ENCODE measurements at places on chromosomes 1 and 21.

GRCh38 chr1:82507011-82507410 is 706.3 kb downstream of the ADGRL2 start:
- no peak for DNase-seq

GRCh38 chr1:47443530-47444296 is 5.9 kb downstream of the FOXD2 start:
- peak; percentile 74 for DNase-seq

DNA sequence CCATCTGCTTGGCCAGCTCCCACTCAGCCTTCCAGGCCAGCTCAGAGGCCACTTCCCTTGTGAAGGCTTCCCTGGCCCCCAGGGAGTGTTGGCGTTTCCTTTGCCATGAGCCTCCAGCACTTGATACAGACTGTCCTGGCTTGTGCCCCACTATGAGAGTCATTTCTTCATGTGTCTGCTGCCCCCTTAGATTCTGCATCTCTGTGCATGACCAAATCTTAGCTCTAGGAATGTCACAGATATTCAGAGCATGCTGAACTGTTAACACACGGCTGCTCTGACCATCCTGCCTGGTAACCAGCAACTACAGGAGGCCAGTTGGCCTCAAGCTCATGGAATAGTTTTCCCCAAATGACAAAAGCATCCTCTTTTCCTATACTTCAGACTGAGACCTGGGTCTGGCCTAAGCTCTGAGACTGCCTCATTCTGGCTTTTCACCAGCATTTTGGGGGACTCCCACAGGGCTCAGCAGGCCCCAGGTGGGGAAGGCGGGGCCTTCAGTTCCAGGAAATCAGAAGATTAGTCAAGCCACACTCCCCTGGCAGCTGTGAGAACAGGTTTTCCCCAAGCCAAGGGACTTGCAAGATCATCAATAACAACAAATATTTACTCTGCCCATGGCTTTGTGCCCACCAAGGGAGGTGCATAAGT is 182.6 kb upstream of the EDN2 start:
- DNase-seq: no peak

GRCh38 chr1:90435351-90435750 is 281.8 kb downstream of the BARHL2 start:
- DNase-seq: no peak

DNA sequence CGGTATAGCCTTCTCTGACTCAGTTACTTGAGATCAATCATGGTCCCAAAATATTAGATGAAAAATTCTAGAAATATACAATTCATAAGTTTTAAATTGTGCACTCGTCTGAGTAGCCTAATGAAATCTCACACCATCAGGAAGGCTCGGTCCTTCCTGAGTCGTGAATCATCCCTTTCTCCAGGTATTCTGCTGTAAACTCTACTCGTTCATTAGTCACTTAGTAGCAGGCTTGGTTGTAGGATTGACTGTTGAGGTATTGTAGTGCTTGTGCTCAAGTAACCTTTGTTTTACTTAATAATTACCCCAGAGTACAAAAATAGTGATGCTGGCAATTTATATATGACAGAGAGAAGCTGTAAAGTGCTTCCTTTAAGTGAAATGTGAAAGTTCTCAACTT is 238.7 kb downstream of the OLFM3 start:
- DNase-seq: no peak

GRCh38 chr1:2345297-2346075 is 45.9 kb downstream of the MORN1 start:
- DNase-seq: no peak

DNA sequence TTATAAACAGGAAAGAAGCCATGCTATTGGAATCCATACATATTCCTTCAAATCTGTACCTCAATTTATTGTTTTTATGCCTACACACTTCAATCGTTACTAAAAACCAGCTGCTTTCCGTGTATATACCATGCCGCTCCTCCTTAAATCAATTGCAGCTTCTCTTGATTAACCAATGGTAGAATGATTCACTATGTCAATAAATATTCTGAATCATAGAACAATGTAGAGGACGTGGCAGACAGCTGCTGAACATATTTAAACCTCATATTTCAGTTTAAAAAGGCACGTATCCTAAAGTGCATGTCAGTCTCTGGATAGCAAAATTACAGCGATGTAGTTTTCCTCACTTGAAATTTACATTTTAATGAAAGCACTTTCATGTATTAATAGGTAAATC is 100.4 kb downstream of the MRPL39 start:
- DNase-seq: no peak

DNA sequence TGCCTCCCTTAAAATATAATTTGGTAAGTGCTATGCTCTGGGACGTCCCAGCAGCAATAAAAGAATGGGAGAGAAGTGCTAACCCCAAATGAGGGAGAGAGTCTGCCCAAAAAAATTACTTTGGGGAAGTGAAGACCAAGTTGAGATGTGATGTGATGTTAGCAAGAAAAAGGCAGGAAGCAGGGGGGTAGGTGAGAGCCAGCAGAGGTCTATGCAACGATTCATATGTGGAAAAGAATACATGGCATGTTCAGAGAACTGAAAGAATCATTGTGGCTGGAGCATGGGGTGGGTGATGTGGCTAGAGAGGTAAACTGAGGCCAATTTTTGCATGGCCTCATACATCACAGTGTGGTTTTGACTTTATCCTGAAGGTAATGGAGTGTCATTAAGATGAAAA is 5.6 kb upstream of the CTPS1 start:
- DNase-seq: no peak

- no peak for DNase-seq
These were observed 11.7 kb downstream of the ATP1B1 start for GRCh38 chr1:169118227-169118626.

- DNase-seq: no peak
These were observed 13.6 kb upstream of the FAM89A start for GRCh38 chr1:231053493-231054162.

- no peak for DNase-seq
These were observed 21.4 kb upstream of the SPSB1 start for GRCh38 chr1:9271283-9271682.

DNA sequence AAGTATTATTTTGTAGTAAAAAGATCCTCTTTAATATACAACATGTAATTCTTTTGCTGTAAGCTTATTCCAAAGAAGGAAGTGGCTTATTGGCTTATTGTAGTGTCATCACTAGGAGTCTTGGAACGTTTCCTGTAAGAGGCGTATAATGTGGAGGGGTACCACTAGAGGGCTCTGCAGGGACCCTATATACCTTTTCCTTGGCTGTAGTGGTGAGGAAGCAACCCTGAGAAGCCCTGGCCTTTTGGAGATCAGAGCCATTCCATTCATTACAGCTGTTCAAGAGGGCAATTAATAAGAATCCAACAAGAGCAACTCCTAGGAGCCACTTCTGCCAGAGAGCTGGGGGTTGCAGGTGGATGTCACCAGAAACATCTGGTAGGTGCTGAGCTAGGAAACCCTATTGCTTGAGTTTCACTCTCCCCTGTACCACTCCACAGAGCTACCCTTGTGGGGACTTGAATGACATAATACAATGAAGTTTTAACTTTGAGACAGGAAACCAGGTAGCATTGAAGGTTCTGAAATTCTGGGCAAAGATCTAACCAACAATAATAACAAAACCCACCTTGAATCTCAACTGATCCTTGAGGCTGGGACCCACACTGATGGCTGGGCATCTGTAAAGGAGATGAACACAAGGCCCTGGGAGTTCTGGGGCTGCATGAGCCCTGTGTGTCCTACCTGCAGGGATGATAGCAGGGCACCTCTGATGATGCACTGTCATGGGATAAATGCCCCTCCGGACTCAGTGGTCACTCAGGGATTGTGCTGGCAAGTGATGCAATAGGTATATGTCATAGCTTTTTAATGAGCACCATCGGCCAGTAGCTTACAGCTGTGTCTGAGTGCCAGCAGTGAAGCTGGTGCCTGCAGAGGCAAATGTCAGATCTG is 160.2 kb upstream of the COA6 start:
- no peak for DNase-seq

DNA sequence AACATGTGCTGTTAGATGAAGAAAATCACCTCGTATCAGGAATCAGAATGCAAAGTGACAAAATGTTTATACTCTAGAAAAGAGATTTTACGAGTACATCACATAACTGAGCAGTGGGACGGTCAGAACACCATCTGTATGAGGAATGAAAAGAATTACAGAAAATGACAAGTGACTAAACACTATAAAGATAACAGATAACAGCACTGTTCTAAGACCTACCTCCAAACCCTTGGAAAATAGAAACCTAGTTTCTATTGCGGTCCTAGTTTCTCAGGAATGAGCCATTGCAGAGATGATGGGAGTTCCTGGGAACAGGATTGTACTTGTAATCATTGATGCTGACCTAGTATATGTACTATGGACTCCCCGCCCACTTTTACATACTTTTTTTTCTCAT is 839.4 kb upstream of the ADAMTS5 start:
- DNase-seq: no peak

DNA sequence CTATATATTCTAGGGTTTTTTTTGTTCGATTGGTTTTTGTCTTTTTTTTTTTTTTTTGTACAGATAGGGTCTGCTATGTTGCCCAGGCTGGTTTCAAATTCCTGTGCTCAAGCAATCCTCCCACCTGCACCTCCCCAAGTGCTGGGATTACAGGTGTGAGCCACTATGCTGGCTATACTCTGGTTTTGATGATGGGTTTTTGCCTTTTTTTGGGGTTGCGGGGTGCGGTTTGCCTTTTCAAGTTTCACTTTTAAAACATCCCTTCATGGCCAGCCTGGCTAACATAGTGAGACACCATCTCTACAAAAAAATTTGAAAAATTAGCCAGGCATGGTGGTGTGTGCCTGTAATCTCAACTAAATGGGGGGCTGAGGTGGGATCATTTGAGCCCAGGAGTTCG is 10.0 kb downstream of the KDM5B start:
- DNase-seq: no peak

GRCh38 chr1:226569879-226570547 is 21.4 kb downstream of the STUM start:
- DNase-seq: peak; percentile 9

- DNase-seq: no peak
These were observed 27.9 kb downstream of the CASZ1 start for GRCh38 chr1:10768552-10768951.

GRCh38 chr21:15199414-15200383 is 134.9 kb upstream of the NRIP1 start:
- no peak for DNase-seq

DNA sequence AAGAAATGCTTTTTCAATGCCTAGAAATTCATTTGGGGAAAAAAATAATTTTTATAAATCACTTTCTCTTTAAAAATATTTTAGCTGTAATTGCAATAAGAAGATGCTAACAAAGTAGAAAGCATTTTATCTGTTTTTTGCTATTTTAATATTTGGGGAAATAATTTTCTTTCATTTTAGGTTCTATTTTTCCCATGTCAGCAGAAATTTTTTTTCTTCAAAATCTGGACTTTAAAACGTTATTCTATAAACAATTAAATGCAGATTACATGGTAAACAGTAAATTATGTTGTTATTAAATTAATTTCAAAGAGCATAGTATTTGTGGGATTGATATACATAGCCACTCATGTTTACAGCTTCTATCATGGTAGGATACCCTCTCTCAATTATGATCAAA is 27.7 kb upstream of the RRP15 start:
- no peak for DNase-seq

GRCh38 chr1:160187407-160187806 is 3.0 kb upstream of the CASQ1 start:
- DNase-seq: no peak

DNA sequence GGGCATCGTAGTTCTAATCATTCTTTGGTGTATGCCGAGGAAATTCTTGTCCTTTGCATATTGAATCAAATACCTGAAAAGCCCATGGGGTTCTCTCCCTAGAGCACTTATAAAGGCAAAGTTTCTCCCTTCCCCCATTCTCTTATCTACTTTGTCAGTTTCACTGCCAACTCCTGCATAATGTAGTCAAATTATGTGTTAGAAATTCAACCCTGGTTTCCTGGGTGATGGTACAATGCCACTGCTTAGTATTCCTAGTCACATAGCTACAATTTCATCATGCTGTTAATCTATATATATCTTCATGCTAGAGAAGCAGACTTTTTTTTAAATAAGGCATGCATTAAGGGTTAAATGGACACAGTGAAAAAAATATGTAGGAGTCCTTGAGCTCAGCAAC is 119.0 kb downstream of the PDE4B start:
- no peak for DNase-seq

DNA sequence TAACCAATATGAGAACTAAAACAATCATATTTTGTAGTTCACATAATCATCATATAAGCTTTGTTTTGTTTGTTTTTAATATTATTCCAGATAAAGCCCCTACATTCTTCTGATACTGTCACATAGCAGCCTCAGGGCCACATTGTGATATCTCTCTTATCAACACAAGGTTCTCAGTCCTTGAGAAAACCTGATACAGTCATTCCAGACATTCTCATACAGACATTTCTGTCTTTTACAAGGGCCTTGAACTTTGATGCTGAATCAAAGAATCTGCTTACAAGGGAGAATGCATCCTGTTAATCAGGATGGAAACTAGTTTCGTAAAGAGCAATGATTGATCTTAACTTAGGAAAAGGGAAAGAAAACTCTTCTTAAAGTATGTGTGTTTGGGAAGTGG is 12.7 kb upstream of the VCAM1 start:
- DNase-seq: no peak

DNA sequence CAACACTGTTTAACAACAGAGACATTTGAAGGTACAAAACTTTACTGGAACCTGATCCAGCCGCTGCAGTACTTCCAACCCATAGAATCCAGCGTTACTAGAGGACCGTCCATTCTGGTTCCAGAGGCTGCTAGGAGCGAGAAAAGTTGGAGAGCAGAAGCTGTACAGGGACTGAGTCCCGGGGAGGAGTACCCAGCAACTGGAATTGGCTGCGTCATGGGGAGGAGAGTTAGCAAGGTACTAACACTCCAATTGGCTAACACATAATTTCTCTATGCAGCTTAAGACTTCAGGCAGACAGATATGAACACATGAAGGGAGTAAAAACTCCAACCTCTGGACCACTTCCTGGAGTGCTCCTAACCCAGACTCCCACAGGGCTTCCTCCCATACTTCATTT is 2.1 kb upstream of the QSOX1 start:
- no peak for DNase-seq

GRCh38 chr1:30159015-30159414 is 564.4 kb downstream of the MATN1 start:
- DNase-seq: no peak

- no peak for DNase-seq
These were observed 36.7 kb upstream of the MTF2 start for GRCh38 chr1:93042187-93043056.

GRCh38 chr1:5887971-5888361 is 104.3 kb downstream of the NPHP4 start:
- DNase-seq: no peak

DNA sequence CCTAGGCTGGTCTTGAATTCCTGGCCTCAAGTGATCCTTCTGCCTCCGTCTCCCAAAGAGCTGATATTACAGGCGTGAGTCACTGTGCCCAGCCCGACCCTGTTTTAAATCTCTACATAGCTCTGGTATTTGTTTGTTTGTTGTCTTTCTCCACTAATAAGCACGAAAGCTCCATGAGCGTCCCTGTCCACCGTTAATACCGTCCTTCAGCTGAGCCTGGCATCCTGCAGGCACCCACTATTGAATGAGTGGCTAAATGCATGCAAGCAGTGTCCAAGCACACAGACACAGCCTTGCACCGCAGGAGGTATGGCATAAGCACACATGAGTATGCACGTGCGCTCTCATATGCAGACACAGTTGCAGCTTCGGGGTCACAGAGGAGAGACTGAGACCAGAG is 4.5 kb upstream of the COL16A1 start:
- DNase-seq: no peak

GRCh38 chr1:67792103-67792502 is 41.2 kb downstream of the GNG12 start:
- DNase-seq: no peak

GRCh38 chr1:162856260-162856659 is 4.7 kb downstream of the CCDC190 start:
- DNase-seq: no peak

- DNase-seq: no peak
These were observed 11.4 kb downstream of the MAGI3 start for GRCh38 chr1:113401728-113402127.
